ENCODE measurements at places on chromosomes 7 and 10.

DNA sequence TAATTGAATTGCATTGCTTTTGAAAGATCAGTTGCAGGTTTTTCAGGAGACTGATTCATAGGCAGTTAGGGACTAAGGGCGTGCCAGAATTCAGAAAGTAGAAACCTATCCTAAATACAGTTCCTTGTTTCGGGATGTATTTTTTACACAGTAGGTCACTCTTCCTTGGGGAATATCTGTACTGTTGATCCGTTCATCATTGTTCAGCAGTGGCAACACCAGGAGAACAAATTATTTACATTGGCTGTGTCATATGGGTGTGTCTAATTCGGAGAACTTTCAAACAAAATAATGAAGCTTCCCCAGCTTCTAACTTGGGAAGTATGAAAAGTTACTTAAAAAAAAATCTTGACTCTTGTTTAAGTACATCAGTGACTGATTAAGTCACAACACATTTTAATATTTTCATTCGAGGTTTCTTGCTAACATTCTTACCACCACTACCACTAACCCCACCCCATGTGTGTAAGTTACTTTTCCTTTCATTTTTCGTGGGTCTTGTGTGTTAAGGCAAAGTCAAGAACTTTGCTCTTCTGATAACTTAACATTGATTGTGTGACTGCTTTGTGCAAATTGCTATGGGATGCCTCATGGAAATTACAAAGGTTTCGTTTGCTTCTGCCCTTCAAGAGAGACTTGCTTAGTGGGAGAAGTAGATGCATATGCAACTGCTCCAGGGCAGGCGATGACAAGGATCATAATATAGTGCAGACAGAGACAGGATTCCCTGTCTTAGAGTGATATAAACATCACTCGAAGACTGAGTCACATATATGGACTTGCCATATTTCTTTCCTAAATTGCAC is 43.8 kb upstream of the RPA3 start:
- DNase-seq, result no peak

DNA sequence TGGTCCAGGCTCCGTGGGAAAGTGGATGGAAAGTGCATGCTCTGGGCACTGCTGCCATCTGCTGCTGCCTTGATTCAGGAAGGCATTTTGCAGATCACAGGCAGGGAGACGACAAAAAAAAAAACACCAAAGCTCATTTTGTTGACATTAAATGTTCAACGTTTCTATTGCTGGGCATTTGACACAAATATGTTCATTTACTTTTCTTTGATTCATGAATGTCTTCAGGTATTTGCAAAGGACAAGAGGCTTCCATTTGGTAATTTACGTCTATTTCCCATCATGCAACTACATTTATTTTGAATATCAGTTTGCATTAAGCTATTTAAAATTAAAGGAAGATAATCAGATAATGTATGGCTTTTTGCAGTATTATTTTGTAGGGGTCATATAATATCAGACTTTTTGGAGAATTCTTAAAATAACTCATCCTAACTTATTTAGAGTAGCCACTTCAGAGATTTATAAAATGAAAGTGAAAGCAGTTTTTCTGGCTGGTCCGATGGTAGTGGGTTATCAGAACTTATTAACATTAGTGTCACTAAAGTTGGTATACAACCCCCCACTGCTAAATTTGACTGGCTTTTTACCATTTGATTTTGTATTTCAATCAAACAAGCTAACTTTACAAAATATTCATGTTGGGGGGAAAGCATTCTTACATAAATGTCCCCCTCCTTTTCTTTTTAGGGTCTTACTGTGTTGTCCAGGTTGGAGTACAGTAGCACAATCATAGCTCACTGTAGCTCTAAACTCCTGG is 65.3 kb downstream of the PDIA4 start:
- peak; percentile 68 for DNase-seq

GRCh38 chr7:13107291-13107690 is 419.9 kb downstream of the ARL4A start:
- DNase-seq, result no peak

DNA sequence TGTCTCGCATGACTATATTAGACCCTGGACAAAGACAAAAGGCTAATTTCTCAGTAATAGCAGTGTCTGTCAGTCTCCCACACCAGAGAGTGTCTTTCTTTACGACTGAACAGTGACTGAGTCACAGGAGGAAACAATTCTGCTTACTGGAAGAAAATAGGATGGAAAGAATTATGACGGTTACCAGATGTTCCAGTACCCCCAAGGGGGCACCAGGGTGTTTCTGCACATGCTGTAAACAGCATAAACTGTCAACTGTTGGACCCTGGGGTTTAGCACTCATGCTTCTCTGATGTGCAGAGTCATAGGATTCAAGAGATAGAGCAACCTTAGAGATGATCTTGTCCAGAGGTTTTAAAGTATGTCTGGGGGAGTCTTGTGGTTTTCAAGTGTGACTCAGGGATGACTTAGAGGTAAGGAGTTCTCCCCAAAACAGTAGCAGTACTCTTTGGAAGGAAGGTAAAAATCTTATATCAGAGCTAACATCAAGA is 291.7 kb downstream of the THSD7A start:
- DNase-seq, result no peak

DNA sequence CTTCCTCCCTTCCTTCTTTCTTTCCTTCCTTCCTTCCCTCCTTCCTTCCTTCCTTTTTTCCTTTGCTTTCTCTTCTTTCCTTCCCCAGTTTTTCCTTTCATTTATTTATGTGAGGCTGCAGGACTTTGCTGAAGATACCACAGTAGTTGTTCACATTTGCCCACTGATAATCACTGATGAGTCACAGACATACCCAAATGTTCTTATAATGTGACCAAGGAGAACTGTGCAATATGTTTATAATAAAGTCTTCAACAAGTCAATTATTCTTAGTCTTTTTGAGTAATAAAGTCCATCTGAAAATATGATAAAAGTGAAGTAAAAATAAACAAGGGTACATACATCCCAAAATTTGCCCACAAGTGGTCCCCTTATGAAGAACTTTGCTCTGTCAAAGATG is 159.7 kb downstream of the GNAI1 start:
- no peak for DNase-seq

- no peak for DNase-seq
Measured at GRCh38 chr7:33044401-33044718, 18.2 kb downstream of the NT5C3A start.

GRCh38 chr10:112024079-112024478 is 159.5 kb downstream of the GPAM start:
- DNase-seq, result no peak

- no peak for DNase-seq
Measured at GRCh38 chr10:93542358-93542791, 24.1 kb upstream of the FFAR4 start.

DNA sequence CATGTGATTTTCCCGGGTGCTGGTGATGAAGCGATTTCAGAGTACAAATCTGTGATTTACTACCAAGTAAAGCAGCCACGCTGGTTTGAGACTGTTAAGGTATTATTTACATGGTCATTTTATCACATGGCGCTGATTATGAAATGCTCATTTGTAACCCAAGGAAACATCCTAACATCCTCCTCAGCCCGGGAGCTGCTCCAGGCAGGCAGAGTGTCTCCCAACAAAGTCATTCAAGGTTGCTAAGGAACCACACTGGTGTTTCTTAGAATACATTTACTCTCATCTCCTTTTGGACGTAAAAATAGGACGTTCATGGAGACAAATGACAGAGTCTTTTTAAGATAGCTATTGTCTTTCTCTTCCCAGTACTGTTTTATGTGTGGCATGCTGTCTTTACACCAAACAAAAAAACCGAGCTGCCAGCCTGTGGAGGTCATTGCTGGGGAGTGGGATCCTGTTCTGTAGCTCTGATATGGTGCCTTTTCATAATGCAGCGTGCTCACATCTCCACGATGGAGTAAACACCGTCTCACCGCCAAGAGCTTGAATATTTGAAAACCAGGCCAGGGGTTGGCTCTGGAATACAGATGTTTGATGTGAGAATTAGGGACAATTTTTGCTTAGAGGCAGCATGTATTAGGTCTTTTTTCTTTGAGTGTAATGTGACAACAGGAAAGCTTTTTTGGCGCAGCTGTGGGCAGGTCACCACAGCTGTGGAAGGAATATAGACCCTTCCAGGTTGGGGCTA is 119.6 kb downstream of the DOCK1 start:
- DNase-seq, result no peak

DNA sequence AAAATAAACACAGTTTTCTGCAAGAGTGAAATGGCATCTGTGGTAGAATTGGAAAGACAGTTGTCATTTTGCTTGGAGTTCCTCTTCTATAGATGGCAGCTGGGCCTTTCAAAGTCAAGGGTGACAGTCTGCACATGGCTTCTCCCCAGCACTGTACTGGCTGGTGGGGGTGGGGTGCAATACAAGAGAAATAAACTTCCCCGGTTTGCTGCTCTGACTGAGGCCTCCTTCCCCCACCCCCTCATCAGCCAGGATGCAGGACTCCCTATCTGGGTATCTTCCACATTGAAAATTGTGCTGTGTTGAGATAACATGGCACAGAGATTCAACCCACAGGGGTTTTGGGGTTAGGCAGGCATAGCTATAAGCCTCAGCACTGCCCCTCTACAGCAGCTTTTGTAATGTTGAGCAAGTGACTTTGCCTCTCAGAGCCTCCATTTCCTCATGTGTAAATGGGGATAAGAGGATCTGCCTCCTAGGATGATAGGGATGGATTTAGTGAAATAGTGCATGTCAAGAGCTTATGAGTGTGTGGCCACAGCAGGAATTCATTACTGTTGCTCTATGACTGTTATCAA is 85.8 kb upstream of the WDR11 start:
- DNase-seq, result no peak

- DNase-seq, result no peak
Measured at GRCh38 chr10:48378675-48379074, 72.2 kb downstream of the MAPK8 start.

DNA sequence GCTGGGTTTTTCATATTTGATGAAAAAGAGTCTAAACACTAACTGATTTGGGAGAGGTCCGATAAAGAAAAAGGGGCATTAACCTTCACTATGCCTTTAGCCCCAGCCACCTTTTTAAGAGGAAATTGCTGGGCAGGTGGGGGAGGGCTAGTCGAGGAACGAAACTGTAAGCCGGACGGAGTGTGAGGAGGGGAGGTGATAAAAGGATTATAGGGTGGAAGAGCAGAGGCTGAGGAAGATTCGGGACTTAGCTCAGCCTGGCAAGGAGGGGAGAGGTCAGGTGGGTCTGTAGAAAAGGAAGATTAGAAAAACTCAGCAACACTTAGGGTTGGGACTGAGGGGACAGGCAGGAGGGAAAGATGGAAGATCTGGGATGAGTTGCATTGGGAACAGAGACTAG is 77.0 kb downstream of the TSPAN12 start:
- no peak for DNase-seq

DNA sequence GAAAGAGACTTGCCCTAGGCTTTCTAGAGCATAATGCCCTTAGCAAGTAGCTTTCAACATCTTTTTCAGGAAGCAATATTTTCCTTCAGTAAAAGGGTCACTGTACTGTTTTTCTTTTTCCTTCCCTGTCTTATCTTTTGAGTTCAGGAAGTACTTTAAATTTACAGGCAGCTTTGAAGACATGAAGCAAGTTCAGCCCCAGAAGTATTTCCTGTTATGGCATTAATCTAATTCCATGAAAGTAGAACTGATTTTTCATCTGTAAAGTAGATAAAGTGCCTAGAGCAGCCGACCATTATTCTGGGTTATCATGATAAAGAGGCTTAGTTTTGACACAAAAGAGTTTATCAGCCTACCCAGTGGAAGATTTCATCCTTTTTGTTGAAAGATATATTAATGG is 288.2 kb downstream of the ADK start:
- no peak for DNase-seq

- no peak for DNase-seq
Measured at GRCh38 chr10:116112232-116113231, 160.5 kb downstream of the GFRA1 start.

DNA sequence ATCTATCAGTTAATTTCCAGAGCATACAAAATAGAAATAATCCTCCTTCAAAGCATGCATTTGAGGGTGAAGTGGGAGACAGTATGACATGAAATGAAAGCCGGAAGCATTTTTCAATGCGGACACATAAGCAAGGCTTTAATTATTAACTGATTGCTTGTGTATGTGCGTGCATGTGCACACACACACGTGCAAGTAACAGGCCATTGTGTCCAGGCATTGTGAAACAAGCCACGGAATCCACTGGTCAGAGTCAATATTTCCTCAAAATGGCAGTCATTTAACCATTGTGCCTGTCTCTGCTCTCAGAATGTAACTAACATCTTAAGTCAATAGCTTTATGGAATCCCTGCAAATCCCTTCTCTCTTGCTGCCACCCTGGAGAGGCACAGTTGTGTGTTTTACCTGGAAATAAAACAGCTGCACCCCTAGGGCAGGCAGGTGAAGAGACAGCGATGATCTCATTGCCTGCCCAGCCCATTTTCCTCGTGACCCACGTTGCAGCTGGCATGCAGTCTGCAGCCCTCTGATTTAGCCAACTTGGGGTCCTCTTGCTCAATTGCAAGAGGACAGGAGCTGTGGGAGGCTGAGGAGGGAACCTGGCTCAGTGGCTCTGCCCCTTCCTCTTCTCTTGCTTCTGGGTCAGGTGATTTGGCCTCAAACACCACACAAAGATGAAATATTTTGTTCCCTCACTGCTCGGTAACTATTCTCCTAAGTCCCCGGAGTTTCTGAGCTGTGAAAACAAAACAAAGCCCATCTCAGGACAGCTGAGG is 500.9 kb upstream of the ZMIZ1 start:
- peak; percentile 49 for DNase-seq
